ENCODE measurements at places on chromosomes 2 and 18.

DNA sequence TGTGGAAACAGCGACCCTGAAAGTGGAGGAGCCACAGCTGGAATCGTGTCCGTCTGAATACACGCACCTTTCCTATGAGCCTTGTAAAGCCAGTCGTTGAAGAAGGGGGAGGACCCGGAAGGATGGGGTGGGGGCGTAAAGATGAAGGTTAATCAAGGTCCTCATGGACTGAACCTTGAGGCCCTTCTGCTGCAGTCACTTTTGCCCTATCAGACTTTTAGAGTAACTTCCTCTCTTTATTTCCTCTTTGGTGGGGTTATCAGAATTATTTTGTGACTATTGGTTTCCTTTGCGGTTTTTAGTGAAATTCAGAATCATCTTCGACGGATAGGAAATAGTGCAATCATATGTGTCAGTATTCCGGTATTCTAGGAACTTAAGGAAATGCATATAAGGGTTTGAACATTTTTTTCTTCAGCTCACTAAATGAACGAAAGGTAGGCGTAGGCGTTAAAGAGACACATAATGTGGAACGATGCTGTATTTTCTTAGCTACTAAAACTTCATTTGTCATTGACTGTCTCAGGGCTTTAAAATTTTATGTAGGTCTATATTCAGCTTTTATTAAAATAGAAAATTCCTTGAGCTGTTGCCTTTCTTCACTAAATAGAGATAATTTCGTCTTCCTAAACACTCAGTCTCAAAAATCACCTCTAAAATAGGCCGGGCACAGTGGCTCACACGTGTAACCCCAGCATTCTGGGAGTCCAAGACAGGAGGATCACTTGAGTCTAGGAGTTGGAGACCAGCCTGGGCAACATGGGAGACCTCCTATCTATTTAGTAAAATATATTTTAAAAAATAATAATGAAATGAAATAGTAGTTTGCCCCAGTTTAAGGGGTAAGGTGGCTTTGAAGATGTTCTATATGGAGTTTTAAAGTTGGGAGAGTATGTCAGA is 1.4 kb upstream of the YES1 start:
- DNase-seq: no peak

- no peak for DNase-seq
These were observed 122.6 kb downstream of the WDPCP start for GRCh38 chr2:63465633-63466032.

DNA sequence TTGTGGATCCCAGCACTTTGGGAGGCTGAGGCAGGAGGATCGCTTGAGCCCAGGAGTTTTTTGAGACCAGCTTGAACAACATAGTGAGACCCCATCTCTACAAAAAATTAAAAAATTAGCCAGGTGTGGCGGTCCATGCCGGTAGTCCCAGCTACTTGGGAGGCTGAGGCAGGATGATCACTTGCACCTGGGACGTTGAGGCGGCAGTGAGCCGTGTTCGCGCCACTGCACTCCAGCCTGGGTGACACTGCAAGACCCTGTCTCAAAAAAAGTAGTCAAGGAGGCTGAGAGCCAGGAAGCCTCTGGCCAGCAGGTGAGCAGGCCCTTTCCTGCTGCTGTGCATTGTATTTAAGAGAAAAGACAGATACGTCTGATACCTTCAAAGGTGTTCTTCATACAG is 11.1 kb upstream of the PROC start:
- no peak for DNase-seq

DNA sequence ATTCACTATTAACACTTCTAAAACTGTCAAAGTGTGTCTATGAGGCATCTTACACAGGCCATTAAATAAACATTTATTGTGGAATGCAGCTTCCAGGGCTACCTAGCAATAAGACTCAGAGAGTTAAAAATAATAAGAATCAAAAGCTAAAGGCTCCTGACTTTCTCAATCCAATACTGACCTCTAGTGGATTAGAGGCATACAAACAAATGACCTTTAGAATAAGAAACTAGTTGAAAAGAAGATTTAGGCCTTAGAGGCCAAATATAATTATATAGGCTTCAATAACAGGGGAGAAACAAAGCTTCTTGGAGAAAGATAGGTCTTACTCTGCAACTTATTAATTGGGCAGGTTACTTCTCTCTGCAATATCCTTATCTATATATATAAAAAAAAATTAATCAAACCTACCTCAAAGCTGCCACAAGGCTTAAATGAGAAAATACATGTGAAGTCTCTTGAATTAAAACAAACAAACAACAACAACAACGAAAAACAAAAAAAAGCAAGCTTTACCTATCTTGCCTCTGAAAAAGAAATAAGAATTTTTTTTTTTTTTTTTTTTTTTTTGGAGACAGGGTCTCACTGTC is 246.1 kb downstream of the EXOC6B start:
- DNase-seq: no peak

GRCh38 chr2:50397992-50398765 is 633.8 kb downstream of the NRXN1 start:
- DNase-seq: no peak

DNA sequence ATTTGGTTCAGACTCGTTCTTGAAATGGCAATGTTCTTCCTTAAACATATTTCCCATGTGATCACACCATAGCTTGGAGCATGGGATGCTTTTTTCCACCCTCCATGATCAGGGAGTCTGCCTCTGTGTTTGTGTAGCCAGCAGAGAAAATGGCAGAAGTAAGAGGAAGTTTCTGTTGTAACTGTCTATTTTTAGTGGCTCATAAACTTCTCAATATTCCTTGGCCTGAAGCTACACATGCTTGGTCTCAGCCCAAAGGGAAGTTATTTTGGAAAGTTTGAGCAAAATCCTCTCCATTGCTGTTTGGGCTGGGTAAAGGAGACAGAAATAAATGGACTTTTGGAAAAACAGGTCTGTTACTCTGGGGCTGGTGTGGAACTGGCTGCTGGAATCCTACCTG is 33.4 kb upstream of the ITGA6 start:
- no peak for DNase-seq

- DNase-seq: no peak
These were observed 155.3 kb upstream of the NABP1 start for GRCh38 chr2:191522478-191523120.

- no peak for DNase-seq
These were observed 71.3 kb downstream of the KANSL1L start for GRCh38 chr2:210099940-210100339.

GRCh38 chr2:42103829-42104228 is 56.0 kb downstream of the PKDCC start:
- no peak for DNase-seq

- no peak for DNase-seq
These were observed 34.1 kb upstream of the UBE2F start for GRCh38 chr2:237932731-237933131.

DNA sequence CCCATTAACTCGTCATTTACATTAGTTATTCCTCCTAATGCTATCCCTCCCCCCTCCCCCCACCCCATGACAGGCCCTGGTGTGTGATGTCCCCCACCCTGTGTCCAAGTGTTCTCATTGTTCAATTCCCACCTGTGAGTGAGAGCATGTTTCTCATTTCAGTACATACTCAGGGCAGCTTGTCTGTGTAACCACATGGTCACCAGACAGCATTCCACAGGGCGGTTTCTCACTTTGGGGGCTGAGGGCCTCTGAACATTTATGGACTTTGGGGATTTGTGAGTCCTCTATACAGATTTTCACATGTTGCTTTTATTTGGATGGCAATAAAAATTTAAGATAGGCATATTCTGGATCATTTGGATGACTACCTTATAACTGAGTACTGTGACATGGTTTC is 84.0 kb downstream of the LYPD6B start:
- DNase-seq: no peak

GRCh38 chr2:10083046-10083445 is 2.8 kb upstream of the CYS1 start:
- DNase-seq: no peak

DNA sequence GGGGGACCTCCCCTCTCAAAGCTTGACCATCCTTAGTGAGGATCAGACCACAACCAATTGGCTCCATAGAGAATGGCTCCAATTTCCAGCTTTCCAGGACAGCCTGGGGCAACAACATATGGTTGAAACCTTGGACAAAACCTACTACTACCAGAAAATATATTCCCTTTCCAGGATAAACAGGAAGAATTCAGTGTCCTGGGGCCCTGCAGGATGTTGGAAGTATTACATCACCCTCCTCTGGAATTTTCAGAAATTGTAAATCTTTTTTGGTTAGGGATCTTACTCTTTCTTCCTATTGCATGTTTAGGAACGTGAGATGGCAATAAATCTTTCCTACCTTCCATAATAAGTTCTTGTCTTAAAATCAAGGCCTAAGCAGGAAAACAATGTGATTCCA is 158.9 kb upstream of the MEIS1 start:
- no peak for DNase-seq

- DNase-seq: no peak
These were observed 869 bp downstream of the USP40 start for GRCh38 chr2:233565685-233566140.

GRCh38 chr2:173868406-173868805 is 96.8 kb downstream of the SP3 start:
- no peak for DNase-seq

- DNase-seq: no peak
These were observed 23.2 kb upstream of the CDKL4 start for GRCh38 chr2:39266916-39267434.

- DNase-seq: no peak
These were observed 82.6 kb upstream of the CYP1B1 start for GRCh38 chr2:38158378-38159118.

GRCh38 chr18:63236921-63237846 is 82.4 kb downstream of the BCL2 start:
- DNase-seq: no peak

GRCh38 chr2:59025157-59025757 is 784.1 kb upstream of the FANCL start:
- peak; percentile 1 for DNase-seq

GRCh38 chr18:70205421-70206397 is at the start of gene RTTN:
RTTN (minus strand) TSS chr18:70205687; CDS start chr18:70205658, 29 bp downstream.
- DNase-seq: peak; percentile 84

- no peak for DNase-seq
These were observed 94.4 kb downstream of the MGAT5 start for GRCh38 chr2:134348239-134348638.
